ENCODE measurements at places on chromosomes 1 and 21.
A peak's percentile ranks its signal among the peaks of the same experiment; 100 is the strongest.

DNA sequence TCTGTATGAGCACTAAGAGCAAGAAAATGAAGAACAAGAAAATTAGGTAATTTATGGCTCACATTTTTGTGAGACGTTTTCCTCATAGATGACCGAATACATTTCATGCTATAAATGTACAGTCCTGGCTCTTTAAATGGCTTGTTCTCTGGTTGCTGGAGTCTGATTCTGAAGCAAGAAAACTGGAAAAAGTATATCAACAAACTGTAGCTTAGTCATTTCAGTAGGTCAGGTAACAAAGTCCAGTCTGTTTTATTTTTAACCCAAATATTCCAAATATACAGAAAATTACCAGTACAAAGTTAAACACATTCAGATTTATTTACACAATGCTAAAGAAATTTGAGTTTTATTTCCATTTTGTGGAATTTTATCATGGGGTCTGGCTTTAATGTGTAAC lies 2.5 kb upstream of the MYBPHL start:
- no peak for DNase-seq

GRCh38 chr1:32791881-32792280 lies 25.3 kb downstream of the YARS1 start:
- DNase-seq: no peak

DNA sequence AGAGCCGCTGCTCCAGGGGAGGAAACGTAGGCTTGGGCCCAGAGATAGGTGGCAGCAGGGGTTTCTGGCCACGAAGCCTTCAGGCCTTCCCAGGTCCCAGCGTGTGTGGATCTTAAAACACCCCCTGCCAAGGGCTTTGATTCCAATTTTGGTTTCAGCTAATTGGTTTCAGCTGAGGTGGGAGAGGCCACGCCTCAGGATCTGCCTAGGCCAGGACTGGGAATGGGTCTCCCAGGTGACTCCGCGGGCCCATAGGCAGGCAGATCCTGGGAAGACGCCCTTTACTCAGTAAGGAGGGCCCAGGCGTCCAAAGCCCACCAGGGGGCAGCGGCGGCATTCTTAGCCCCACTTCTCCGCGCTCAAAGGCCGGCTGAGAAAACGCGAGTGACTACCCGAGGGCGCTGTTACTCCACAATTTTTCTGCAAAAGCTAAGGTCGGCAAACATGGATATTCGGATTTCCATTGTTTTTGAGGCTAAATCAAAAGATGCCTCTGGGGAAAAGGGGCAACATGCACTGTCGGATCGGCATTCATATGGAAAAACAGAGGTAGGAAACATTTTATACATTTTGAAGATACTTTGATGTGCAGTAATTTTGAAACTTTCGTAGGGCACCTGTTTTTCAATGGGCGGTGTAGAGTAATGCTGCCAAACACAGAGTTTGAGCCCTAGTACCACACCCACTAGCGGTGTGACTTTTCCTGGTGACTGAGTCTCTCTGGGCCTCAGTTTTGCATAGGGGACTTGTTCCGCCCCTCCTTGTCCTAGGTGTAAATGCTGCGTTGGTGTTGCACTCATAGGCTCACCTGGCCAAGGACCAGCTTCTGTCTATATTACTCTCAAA lies 31.8 kb upstream of the BCL10 start:
- peak; percentile 40 for DNase-seq

- DNase-seq: no peak
Observed at GRCh38 chr1:118390955-118391354, 205.9 kb upstream of the SPAG17 start.

GRCh38 chr1:27397110-27397509 lies 4.7 kb downstream of the GPR3 start:
- no peak for DNase-seq

DNA sequence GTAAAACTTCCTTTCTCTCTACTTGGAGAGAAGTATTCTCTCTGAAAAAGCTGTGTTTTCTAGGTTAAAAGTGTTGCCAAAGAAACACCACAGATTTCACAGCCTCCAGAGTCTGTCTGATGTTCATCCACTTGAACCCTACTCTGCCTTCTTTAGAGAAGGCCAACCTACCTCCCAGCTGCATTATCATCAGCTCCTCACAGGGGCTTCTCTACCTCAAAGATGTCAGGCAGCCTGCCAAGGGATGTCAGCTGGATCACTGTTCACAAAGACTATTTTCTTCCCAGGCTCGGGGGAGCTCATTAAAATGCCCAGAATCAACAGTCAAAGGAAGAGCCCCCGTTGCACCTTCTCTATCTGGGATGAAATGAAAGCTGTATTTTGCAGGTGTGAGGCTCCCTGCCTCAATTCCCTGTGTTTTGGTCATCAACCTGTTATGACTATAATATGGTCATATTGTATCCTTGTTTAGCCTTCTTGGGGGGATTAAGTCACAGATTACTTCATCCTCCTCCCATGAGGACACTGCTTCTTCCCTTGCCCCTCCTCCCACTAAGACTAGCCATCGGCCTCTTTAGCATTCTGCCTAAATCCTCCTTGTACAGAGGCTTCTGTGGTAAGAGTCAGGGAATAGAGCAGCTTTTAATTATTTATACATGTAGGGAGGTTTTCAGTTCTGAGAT lies 25.7 kb downstream of the ANGPTL7 start:
- DNase-seq: no peak

- no peak for DNase-seq
Observed at GRCh38 chr1:74964508-74965102, 169.6 kb upstream of the LHX8 start.

DNA sequence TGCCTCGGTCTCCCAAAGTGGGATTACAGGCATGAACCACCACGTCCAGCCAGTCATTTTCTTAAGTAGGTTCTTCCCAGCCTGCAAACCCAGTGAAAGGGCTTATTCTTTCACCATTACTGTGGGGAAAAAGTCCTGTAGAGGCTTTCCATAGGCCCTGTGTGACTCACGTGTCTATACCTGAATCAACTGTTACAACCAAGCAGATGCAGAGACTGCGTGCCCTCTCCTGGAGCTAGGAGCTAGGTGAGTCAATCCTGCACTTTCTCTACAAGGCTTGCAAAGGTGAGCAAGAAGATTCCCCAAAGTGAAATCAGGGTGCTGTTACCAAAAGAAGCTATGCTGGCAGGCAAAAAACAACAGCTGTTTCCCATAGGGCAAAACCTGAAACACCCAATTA lies 13.8 kb upstream of the MPZL1 start:
- DNase-seq: no peak

GRCh38 chr1:88698764-88699163 lies 14.7 kb downstream of the PKN2 start:
- no peak for DNase-seq

- no peak for DNase-seq
Observed at GRCh38 chr1:152374451-152374850, 14.6 kb upstream of the FLG2 start.

GRCh38 chr1:36023098-36023769 lies 60.7 kb upstream of the TEKT2 start:
- no peak for DNase-seq

DNA sequence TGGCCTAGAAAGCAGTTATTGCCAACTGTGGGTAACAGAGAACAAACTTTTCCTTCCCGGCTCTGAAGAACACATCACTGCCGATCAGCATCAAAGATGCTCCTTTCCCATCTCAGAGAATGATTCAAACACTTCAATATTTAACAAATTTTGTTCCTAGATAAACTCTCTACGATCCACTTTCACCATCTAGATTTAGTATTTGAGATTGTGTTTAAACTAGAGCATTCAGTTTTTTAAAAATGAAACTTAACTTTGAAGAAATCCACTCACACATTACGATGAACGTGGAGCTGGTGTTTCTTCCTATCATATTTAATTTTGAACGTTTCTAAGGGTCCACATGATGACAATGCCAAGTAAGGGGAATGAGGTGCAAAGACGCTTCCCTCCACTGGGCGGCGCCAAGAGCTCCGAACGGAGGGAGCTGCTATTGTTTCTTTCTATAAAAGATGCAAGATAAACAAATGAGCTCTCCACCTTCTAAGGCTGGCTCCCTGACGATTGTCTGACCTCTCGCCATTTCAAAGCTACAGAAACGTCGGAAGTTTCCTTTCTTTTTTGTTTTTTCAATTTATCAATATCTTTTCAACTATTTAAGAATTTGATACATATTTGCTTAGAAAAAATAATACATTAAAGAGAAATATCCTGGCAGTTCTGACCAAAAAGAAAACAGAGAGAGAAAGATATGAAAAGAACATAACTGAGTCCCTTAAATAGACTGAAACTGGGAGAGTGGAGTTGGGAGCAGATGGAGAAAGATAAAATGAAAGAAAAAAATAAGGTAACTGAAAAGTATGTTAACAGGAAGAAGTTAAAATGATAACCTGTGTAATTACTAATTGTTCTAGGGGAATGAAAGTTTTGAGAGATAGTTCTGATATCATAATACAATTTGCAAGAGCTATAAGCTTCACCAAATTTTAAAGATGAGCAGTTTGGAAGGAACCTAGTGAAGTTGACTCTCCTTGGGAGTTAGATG lies 4.4 kb upstream of the BARHL2 start:
- peak; percentile 34 for DNase-seq

- DNase-seq: no peak
Observed at GRCh38 chr1:33436557-33437285, 5.8 kb upstream of the PHC2 start.

GRCh38 chr1:111192658-111193519 lies 7.6 kb downstream of the DENND2D start:
- no peak for DNase-seq

GRCh38 chr1:229368347-229368746 lies 25.5 kb upstream of the CCSAP start:
- DNase-seq: no peak

DNA sequence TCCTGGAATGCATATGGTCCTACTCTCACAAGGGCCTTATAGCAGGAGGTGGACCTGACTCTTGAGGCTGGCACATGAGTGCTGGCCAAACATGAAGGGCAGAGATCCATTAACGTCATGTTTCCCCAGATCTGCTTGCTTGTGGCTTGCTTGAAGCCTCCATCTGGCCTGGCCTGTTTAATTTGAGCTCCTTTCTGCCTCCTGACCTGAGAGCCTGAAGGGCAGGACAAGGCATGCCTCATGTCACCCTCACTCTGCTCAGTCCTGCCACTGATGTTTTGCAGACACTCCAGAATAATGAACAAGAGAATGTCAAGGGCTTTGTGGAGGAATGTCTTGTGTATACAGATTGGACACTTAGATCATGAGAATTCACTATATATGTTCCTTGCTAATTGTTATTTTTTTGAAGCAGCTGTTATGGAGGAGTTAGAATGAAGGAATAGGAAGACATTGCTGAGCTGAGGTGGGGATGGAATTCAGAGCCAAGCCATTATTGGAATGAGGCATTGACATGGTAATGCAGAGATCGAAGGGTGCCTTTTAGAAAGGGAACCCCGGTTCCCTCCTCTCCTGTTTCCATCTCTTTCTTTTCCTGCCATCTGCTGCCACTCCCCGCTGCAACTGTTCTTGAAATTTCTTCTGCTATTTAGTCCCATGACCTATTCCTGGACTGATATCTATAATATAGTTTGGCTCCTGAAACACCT lies 457.0 kb upstream of the PROX1 start:
- DNase-seq: no peak

- no peak for DNase-seq
Observed at GRCh38 chr1:41483960-41484401, 502 bp downstream of the EDN2 start.

- DNase-seq: no peak
Observed at GRCh38 chr1:112253366-112253765, 142.6 kb upstream of the CTTNBP2NL start.

GRCh38 chr1:118184739-118185083 lies 317 bp downstream of the SPAG17 start:
- no peak for DNase-seq

DNA sequence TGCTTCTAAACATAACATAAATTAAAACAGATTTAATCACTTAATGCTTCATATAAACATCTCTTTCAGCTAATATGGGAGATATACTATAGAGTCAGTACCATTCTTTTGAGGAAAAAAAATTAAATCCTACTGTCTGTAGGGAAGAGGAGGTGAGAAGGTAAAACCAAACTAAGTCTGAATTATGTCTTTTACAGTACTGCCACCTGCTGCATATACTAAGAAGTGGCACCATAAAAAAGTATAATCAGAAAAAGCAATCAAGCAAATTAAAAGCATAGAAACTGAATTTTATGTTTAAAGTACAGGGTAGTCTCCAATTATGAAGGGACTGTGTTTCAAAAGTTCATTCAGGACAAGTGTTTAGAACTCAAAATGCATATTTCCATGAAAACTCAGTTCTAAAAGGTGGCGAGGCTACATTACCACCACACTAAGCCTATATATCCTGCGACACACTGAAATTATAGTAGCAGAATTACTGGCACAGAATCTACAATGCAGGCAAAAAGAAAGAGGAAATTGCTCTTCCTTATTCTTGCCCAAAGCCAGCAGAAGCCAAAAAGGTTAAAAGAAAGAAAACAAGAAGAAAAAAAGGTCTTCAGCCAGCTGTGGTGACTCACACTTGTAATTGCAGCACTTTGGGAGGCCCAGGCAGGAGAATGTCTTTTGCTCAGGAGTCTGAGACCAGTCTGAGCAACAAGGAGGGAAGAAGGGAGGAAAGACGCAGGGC lies 9.0 kb downstream of the NSL1 start:
- no peak for DNase-seq

- no peak for DNase-seq
Observed at GRCh38 chr1:96096613-96097321, 624.8 kb upstream of the PTBP2 start.

DNA sequence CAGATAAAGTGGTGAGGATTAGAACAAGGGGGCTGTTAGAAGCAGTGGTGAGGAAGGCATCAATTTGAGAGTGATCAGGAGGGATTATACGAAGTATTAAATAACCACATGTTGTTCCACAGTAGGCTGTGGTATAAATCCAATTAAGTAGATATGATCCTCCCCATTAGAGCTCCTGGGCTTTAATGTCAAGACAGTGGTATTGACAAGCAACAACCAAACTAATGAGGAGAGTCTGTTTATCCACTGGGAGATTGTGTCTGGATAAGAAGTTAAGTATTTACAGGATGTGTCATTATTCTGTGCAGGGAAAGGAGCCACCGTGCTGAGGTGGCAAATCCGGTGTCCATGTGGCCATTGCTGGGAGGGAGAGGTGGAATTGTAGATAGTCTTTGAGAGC lies 5.8 kb downstream of the ACTN2 start:
- no peak for DNase-seq

DNA sequence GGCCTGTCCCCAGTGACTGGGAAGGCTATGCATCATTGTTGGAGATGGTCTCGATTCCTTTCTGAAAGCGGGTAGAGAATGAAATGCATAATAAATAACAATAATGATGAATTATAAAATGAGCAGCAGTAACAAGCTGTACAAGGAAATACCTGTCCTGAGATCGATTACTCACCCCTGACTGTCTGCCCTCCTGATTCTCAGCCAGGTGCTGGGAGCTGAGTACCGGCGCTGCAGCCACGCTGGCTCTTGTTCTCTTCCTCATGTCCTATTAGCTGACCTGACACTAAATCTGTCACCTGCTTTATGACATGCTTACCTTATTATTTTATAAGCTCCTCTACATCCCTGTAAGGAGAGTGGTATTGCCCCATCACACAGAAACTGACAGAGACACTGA lies 3.4 kb downstream of the AGPAT3 start:
- no peak for DNase-seq
